ENCODE measurements at places on chromosomes 16 and 17.

- DNase-seq, result peak; percentile 13
Measured at GRCh38 chr17:42832213-42832933, 824 bp upstream of the PSME3 start.

DNA sequence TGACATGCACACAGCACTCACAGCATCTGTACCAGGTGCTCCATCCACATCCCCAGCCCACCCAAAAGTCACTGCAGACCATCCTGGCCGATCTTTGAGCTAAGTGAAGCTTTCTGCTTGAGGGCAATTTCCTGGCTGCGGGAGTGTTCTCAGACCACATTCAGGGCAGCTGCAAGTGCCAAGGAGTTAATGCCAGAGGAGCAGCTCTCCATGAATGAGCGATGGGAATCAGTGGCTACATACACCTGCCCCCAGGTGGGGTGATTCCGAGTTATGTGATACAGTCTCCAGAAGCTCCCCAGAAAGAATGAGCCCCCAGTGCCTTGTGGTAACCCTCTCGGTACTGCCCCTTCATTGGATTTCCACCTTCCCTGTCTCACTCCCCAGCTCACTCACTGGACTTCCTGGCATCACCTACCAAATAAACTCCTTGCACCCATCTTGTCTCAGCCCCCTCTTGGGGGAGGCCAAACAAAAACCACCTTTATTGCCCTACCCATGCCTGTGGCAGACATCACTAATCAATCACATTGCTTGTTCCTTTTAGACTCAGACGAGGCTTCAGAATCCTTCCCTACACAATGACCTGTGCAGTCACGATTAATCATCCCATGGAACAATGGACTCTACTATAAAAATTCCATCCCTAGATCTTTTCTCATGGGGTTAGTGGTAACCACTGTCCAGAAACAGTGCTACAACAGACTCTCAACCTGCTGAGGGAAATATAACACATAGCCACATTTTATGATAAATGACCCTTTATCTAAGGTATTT is 121.1 kb downstream of the IRX5 start:
- DNase-seq, result no peak

DNA sequence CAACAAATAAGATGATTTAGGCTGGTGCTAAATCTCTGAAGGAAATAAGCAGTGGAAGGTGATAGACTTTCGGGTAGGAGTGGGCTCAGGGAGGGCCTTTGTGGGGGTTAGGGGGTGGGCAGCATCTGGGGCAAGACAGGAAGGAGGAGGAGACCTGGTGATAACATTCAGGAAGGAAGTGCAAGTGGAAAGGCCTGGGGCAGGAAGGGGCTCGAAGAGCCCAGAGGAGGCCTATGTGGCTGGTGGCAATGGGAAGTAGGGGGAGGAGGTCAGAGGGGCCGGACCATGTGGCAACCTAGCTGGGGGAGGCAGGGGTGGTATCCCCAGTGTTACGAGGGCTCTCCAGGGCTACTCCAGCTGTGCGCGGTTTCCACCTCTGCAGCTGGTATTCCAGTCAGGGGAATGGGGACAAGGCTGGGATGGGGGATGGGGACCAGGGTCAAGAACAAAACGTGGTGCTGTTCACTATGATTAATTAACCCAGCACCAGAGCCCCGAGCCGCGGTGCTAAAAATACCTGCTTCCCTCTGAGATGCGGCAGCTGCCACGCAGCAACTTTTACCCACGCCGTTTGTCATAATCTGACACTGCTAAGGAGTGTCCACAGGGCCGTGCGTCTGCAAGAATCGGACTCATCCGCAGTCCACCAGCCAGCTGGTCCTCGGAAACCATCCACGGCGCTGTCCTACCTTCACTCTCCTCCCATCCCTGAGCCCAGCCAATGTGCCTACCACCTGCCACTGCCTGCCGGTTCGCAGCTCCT is 5.2 kb upstream of the CCDC182 start:
- no peak for DNase-seq

- DNase-seq, result no peak
Measured at GRCh38 chr16:87437911-87438610, 45.9 kb downstream of the MAP1LC3B start.

DNA sequence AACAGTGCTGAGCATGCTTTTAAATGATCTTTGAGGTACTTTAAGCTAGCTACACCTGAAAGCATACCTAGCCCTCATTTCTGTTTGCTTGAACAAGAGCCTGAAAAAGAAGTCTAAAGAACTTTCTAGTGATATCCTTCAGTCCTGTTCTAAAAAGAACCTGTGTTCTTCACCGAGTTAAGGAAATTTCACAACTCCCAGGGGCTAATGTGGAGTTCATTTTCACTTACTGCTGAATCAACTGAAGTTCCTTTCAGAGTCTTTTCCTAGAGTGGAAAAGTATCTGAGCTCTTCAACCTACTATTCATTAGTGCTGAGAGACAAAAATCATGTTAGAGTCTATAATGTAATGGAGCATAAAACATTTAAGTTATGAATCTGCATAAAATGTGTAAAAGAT is 66.9 kb downstream of the CHD9 start:
- DNase-seq, result no peak

GRCh38 chr17:40791111-40791510 is 8.6 kb downstream of the KRT28 start:
- DNase-seq, result no peak

DNA sequence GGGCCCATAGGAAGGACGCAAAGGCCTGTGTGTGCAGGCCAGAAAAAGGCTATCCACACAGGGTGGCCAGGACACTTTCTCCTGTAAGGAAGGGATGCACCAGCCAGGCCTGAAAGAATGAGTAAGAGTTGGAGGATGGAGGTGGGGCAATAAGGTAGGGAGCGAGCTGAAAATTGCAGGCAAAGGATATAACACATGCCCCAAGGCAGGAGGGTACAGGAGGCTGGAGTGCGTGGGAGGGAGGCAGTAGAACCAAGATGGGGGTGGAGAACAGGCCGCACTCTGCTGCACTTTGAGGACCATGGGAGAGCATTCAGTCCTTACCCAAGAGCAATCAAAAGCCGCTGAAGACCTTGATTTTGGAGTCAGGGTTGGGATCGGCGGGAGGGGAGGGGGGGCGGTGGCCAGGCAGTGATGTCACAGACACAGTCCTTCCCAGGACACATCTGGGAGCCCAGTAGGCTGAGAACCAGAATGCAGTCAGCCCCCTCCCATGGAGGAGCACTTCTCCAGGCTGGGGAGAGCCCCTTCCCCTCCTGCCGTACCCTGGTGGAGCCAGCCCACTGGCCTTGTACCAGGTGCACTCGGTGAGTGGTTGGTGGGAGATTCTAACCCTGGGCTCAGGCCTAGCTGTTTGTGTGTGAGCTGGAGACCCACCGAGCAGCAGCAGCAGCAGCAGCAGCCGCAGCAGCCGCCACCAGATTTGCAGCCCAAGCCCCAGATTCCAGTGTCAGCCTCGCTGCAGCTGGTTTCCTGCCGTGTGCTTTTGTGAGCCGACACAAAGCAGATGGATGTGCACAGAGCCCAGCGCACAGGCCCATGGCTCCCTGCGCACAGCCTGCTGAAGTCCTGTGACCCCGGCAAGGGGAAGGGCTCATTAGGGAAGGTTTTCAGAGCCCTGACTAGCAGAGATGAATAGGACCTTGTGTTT is 17.5 kb downstream of the ANKRD40 start:
- no peak for DNase-seq

- DNase-seq, result no peak
Measured at GRCh38 chr17:6545291-6545690, 11.1 kb downstream of the PITPNM3 start.

- DNase-seq, result peak; percentile 16
Measured at GRCh38 chr17:64736804-64737492, 74.8 kb upstream of the SMURF2 start.

- DNase-seq, result no peak
Measured at GRCh38 chr17:1766382-1767135, 4.7 kb downstream of the SERPINF1 start.

DNA sequence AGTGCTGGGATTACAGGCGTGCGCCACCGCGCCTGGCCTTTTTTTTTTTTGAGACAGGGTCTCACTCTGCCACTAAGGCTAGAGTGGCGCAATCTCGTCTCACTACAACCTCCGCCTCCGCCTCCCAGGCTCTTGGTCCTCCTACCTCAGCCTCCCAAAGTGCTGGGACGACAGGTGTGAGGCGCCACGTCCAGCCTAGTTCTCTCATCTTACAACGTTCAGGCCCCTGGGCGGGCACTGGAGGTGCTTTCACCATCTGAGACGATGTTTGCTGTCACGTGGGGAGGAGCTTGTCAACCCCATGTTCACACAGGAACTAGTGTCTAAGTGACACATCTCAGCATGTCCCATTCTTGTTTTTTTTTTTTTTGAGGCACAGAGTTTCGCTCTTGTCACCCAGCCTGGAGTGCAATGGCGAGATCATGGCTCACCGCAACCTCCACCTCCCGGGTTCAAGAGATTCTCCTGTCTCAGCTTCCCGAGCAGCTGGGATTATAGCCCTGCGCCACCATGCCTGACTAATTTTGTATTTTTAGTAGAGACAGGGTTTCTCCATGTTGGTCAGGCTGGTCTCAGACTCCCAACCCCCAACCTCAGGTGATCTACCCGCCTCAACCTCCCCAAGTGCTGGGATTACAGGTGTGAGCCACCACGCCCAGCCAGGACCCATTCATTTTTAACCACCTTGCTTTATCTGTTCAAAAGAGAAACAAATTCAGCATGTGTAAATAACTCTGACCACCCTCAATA is 5.2 kb upstream of the FANCA start:
- no peak for DNase-seq

- peak; percentile 1 for DNase-seq
Measured at GRCh38 chr16:71467810-71468209, 5.8 kb upstream of the ZNF23 start.

DNA sequence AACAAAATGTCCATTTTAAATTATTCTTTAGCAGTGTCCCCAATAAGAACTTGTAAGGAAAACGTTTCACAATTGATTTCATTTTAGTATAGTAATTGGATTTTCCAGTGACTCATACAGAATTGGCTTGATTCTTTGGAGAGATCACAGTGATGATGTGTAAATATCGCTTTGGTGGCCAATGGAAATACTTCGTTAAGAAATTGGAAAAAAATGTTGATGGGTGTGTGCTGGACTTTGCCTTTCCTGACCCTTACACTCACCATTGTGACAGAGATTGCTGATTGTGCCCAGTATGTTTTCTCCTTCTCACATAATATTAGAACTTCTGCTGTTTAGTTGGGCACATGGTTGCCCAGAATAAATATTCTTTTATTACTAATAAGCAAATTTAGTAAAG is 7.4 kb upstream of the EFCAB13 start:
- DNase-seq, result no peak

DNA sequence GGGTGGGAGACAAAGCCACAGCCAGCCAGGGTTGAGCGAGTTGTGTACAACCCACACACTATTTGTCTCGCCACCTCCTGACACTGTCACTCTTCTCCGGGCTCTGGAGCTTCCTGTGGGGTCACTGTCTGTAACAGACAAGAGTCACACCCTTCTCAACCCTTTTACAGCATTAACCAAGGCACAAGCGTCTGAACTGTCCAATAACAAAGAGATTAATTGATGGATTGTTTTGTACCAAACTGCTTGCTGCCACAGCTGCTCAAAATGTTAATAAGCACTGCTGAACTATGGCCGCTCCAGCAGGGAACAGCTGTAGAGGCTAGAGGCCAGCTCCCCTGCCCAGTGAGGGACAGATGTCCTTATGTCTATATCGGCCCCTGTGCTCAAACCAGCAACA is 25.2 kb upstream of the HYDIN start:
- DNase-seq, result no peak

DNA sequence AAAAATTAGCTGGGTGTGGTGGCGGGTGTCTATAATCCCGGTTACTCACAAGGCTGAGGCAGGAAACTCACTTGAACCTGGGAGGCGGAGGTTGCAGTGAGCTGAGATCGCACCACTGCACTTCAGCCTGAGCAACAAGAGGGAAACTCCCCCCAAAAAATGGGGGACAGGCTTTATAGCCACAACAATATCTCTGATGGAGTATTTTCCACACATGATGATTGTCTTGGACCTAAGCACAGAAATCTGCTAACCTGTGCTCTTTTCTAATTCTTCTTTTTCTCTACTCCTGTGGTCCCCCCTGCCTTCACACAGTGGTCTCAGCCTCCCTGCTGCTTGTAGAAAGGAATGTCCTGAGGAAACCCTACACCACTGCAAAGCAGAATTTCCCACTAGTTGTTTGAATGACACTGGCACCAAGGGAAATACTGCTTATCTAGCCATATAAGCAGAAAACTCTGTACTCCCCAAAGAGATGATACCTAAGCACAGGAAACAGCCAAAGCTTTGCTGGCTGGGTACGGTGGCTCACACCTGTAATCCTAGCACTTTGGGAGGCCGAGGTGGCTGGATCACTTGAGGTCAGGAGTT is 117.6 kb downstream of the USP31 start:
- DNase-seq, result no peak

GRCh38 chr16:2529961-2530628 is 1.1 kb downstream of the CEMP1 start:
- no peak for DNase-seq

- no peak for DNase-seq
Measured at GRCh38 chr17:70185285-70185684, 16.0 kb downstream of the KCNJ2 start.

DNA sequence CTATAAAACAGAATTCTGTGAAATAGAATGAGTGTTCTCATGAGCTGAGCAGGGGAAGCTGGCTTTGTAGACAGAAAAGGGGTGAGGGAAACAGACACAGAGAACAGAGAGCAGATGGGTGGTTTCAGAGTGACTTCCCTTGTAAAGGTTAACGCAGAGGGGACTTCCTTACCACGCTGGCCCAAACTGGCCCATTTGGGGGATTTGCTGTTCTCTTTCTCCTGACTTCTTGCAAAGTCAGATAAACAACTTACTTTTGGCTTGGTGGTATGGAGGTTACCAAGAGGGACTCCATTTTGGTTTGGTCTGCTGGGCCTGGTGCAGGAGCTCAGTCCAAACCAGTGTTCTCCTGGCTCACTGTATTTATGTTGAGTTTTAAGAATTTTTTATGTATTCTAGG is 48.4 kb downstream of the SEC14L1 start:
- peak; percentile 16 for DNase-seq

- no peak for DNase-seq
Measured at GRCh38 chr16:13186813-13187212, 285.4 kb downstream of the SHISA9 start.

- DNase-seq, result no peak
Measured at GRCh38 chr16:64823481-64824075, 298.3 kb downstream of the CDH11 start.

GRCh38 chr17:31274252-31274651 is 22.8 kb downstream of the OMG start:
- DNase-seq, result no peak

GRCh38 chr16:8641671-8642070 is 20.2 kb downstream of the METTL22 start:
- DNase-seq, result no peak

GRCh38 chr16:48394355-48394703 is 9.1 kb upstream of the SIAH1 start:
- DNase-seq, result no peak

DNA sequence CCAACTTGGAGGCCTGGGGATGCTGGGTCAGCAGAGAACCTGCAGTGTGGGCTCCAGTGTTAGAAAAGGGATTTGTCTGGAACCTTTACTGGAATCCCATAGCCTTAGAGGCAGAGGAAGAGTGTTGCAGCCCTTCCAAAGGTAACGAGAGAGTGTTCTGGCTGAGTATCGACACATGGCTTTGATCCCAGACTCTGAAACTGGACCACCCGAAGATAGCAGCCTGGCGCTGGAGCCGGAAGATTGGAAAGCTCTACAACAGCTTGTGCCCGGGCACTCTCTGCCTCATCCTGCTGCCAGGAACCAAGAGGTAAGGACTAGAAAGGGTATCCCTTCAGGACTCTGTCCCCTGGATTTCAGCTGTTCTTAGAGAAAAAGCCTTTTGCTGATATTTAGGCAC is 39.7 kb downstream of the REXO5 start:
- no peak for DNase-seq

GRCh38 chr17:33686171-33686570 is 393.1 kb upstream of the ASIC2 start:
- peak; percentile 4 for DNase-seq
